Effector CD8-positive, alpha-beta T cell (primary cell): ENCODE measurements at places on chromosomes 5 and 9.

- no peak for DNase-seq
Measured at GRCh38 chr5:151923866-151924476, 680 bp downstream of the GLRA1 start.

- DNase-seq, result no peak
Measured at GRCh38 chr5:16464231-16464630, 1.4 kb downstream of the ZNF622 start.

DNA sequence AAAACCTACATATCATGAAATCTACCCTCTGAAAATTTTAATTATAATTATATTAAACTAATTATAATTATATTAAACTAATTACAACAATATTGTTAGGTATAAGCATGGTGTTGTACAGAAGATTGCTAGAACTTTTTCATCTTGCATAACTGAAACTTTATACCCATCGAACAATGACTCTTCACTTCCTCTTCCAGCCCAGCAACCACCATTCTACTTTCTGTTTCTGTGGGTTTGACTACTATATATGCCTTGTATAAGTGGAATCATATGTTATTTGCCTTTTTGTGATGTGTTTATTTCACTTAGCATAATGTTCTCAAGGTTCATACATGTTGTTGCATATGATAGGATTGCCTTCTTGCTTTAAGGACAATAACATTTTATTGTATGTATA lies 274.2 kb upstream of the CCNH start:
- no peak for DNase-seq

- no peak for DNase-seq
Measured at GRCh38 chr5:103461243-103461642, 101.3 kb downstream of the NUDT12 start.

GRCh38 chr5:32866138-32866537 lies 155.0 kb downstream of the NPR3 start:
- no peak for DNase-seq

GRCh38 chr9:126406075-126406667 lies 79.5 kb downstream of the MVB12B start:
- no peak for DNase-seq

DNA sequence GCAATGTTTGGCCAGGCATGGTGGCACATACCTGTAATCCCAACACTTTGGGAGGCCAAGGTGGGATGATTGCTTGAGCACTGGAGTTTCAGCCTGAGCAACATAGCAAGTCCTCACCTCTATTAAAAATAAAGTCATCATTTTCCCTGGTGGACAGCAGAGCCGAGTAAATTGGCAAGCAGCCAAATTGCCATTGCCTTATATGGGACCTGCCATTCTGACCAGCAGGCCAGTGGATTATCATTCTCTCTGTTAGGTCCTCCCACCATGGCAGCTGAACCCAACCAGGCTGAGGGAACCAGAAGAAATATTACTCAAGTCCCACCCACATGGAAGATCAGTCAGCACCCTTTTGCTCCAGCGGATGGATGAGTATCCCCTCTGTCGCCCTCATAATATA lies 1829.9 kb downstream of the EFNA5 start:
- no peak for DNase-seq

- DNase-seq, result no peak
Measured at GRCh38 chr9:90772386-90772785, 29.2 kb upstream of the SYK start.

DNA sequence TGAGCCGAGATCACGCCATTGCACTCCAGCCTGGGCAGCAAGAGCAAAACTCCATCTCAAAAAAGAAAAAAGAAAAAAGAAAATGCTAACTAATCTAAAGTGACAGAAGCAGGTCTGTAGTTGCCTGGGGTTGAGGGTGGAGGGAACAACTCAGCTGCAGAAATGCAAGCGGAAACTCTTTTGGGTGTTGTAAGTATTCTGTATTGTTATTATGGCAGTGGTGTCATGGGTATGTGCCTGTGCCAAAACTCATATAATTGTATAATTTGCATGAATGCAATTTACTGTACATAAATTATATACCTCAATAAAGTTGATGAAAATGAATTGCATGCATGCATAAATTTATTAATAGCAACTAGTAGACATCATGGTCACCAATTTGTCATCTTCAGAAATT lies 23.0 kb upstream of the RPS23 start:
- DNase-seq, result no peak

GRCh38 chr9:118238139-118238538 lies 533.9 kb downstream of the TLR4 start:
- no peak for DNase-seq

DNA sequence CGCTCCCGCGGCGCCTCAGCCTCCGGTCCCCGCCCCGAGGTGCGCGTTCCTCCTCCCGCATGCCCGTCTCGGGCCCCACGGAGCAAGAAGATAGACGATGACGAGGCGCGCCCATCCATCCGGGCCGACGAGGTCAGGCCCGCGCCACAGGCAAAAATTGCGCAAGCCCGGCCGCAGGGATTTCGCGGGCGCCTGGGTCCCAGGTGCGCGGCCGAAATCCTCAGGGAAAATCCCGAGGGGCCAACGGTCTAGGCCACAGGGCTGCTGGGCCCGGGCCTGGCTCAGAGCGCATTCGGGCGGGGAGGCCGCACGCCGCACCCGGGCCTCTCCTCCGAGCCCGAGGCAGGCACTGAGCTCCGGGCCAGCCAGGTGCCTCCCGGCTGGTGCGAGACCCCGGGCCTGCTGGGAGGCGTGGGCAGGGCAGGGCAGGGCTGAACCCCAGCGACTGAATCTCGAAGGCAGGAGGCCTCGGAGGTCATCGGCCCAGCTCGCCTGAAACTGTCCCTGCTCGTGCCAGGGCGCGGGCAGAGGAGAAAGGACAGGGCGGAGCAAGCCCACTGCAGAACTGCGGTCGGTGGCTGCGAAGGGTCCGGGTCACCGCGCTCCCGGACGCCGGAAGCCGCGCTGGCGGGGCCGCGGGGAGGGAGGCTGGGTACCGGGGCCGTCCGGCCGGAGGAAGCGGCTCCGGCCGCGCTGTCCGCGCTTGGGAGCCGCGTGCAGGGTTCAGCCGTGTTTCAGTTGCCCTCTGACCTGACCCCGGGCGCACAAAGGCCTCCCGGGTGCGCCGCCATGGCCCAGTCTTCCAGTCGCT lies 66.8 kb downstream of the FOXD1 start:
- DNase-seq, result no peak

- DNase-seq, result no peak
Measured at GRCh38 chr5:55868846-55869245, 17.7 kb downstream of the IL31RA start.

DNA sequence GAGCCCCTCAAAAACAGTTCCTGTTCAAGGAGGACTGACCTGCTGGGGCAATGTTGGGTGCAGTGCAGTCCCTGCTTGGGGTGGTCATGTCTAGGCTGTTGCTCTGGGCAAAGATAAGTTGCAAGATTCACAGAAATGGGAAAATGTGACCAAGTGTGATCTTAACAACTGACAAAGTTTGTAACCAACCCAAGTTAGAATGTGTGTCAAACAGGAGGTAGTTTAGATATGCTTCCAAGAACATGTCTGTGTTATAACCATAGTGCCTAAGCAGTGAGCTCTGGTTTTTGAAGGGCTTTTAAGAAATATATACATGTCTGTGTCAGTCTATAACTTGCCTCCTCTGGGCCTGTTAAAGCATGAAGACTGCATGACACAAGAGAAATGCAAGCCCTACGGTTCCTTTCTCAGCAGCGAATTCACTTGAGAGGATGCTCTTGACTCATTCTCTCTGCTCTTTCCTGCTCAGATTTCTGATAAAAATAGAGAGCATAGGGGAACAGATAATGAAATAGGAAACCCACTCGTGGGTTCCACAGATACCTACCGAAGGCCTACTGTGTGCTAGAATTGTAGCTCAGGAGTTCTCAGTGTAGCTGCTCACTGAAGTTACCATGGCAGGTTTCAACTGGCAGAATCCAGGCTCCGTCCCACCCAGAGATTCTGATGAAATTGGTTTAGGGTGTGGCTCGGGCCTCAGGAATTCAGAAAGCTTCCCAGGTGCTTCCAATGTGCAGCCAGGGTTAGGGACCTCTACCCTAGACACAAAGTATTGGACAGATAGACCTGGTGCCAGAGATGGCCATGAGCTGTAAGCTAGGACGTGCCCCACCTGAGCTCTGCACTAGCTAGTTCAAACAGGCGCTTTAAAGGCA lies 52.4 kb downstream of the ARHGEF37 start:
- no peak for DNase-seq

GRCh38 chr5:177445917-177446199 lies 756 bp upstream of the PRR7 start:
- no peak for DNase-seq

GRCh38 chr9:89518466-89519365 lies 20.8 kb upstream of the SEMA4D start:
- no peak for DNase-seq

DNA sequence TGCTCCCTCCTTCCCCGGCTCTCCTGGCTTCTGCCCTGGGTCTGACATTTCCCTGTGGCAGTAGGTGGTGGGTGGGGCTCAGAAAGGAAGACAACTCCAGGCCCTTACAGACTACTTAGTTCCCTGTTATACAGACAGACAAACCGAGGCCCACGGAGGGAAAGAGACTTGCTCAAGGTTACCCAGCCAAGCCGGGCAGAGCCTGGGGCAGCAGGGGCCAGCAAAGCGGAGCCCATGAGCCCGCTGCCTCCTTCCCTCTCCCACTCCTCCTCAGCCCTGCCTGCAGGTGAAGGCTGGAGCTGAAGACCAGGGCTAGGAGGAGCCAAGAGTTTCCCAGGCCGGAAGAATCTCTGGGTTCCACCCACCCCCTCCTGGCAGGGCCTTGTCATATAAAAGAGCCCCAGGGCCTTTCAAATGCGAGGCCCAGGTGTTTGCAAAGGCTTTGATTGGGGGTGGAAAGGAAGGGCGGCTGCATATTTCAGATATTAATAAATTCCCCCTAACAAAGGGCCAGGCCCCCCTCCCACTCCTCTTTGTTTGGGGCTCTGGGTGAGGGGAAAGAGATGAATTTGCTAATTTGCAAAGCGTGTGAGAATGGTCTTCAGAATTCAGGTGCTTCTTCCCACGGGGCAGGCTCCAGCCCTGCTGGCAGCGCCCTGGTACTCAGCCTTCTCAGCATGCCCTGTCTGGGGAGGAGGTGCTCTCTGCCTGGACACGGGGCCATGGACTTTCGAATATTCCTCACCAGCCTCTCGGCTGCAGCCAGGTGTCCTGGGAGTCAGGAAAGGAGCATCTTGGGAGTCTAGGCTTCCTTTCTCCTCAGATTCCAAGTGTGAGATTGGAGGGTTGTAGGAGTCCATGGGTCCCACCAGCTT lies 21.5 kb downstream of the SLC6A7 start:
- no peak for DNase-seq

DNA sequence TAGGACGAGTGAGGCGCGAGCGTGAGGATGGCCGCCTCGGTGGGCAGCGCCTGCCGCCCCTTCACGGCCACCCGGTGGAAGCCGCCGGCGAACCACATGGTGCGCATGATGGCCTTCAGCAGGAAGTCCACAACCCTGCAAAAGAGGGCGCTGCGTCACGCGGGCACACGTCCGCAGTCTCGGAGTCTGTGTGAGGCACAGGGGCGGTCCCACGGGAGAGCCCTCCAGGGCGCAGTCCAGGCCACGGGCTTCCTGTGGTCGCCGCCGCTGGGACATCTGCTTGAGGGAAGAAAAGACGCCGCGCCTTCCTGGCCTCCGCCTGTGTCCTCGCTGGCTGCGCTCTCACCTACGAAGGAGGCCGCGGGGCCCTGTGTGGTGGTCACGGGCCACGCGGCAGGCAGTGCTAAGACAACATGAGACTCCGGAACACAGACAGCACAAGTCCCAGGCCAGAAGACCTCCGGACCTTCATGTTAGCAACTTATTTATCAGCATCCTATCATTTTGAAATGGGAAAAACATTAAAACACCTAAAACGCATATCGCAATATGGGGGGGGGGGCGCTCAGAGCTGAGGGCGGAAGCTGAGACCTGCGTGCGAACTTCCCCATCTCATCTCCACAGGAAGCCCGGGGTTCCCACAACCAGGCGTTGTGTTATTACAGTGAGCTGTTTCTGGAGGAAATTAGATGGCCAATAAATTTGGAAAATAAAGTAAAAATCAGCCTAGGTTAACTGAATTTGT lies 28.8 kb downstream of the LPCAT1 start:
- DNase-seq, result no peak

- no peak for DNase-seq
Measured at GRCh38 chr5:33364406-33364805, 76.4 kb upstream of the TARS1 start.

GRCh38 chr5:54702470-54702869 lies 184.9 kb downstream of the SNX18 start:
- DNase-seq, result no peak

DNA sequence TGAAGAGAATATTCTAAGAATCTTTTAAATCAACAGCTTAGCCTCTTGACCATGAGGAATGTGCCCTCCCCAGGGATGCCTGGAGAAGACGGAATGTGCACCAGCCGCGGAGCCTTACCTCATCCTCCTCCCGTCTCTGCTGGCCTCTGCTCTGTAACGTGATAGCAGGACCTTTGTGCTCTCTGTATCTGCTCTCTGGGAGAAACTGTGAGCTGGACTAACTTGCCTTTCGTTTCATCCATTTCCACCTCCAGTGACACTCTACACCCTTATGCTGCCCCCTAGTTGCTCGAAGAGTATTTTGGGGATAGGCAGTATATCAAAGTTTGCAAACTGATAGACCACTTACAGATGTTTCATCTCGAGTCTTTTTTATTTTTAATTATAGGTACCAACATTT lies 141.4 kb downstream of the NPR3 start:
- no peak for DNase-seq
